Naive thymus-derived CD4-positive, alpha-beta T cell (primary cell): ENCODE measurements at places on chromosomes 16 and 17. TPM values are rescaled to one million over a fixed set of nuclear protein-coding genes. Genes with fewer than 3 reads are reported as not detected.
A peak's percentile ranks its signal among the peaks of the same experiment; 100 is the strongest.

GRCh38 chr17:61209106-61209439 lies 190.6 kb upstream of the TBX2 start:
- DNase-seq: no peak

GRCh38 chr17:43814714-43815113 lies 18.2 kb downstream of the MPP3 start:
- no peak for DNase-seq

- DNase-seq: no peak
These were observed 217.0 kb upstream of the DYNLRB2 start for GRCh38 chr16:80323808-80324195.

DNA sequence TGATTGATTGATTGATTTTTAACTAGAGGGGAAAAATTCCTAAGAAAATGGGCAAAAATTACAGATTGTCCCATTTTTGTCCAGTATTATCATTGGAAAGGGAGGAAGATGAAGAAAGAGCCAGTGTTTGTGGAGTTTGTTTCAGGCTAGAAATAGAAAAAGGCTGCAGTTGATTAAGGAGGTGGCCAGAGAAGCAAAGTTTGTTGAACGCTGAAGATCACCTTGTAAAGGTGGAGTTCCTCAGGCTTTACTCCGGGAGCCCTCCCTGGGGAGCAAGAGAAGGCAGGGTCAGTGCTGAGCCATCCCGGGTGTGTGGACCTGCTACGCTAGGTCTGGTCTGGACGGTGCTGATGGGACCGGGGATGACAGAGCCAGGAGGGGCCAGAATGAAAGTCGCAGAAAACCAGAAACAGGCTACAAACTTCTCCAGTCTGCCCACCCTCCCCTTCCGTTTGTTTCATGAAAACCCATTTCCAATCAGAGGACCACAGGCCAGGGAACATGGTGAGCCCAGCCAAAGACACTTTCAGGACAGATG lies 222.6 kb upstream of the FOXF1 start:
- no peak for DNase-seq

DNA sequence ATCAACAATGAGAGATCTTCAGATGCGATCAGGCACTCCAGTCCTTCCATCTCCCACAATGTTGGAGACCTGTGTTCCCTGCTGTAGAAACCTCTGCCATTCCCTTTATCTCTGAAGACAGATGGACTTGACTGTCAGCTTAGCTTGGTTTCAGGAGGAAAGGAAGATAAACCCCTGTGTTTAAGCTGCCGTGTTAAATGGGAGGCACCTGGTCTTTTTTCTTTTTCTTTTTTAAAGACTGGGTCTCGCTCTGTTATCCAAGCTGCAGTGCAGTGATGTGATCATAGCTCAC lies 63.1 kb downstream of the USP22 start:
- no peak for DNase-seq

The CD300LB gene
- total RNA-seq: 0.30 TPM

The RNF135 gene
- total RNA-seq: 9.3 and 9.9 TPM in 2 replicates

GRCh38 chr17:51455931-51456330 lies 195.6 kb downstream of the UTP18 start:
- no peak for DNase-seq

The FZD2 gene
- total RNA-seq: 0.19 TPM

DNA sequence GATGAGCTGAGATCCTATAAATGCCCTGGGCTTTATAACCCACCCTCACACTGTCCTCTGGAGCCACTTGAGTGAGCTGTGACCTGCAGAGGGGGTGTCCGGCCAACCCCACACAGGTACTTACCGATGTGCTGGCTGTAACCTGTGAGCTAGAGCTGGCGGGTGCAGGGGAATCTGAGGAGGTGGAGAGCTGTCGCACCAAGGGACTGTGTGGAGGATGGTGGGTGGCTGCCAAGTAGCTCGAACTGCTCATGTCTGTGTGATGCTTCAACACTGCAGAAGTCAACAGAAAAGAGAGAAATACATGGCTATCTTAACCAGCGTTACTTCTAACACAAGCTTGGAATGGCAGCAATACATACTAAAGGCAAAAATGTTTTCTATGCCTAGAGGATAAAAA lies 39.4 kb downstream of the STH start:
- no peak for DNase-seq

GRCh38 chr17:76188213-76189016 lies 47.4 kb upstream of the FOXJ1 start:
- DNase-seq: no peak

The WSCD1 gene
- total RNA-seq: 0.10 and 0.39 TPM in 2 replicates

- DNase-seq: peak; percentile 57
These were observed at the start of gene ITPRIPL2 for GRCh38 chr16:19113577-19114358. Gene ITPRIPL2 (plus strand): TSS chr16:19113964. CDS start chr16:19114462, 498 bp downstream.

DNA sequence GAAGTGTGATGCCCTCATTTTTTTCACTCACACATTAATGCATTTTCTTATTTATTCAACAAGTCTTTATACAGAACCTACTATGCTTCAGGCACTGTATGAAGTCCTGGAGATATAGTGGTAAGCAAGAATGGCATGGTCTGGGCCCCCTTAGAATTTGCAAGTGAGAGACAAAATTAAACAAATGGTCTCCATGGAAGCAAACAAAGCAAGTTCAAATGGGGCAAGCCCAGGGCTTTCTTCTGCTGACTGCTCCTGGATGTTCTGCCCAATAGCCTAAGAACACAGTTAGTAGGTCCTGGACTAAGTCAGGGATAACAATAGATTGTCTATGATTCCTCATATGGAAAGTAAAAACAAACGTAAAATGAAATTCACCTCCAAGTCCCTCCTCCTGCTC lies 31.3 kb upstream of the DDX52 start:
- no peak for DNase-seq

DNA sequence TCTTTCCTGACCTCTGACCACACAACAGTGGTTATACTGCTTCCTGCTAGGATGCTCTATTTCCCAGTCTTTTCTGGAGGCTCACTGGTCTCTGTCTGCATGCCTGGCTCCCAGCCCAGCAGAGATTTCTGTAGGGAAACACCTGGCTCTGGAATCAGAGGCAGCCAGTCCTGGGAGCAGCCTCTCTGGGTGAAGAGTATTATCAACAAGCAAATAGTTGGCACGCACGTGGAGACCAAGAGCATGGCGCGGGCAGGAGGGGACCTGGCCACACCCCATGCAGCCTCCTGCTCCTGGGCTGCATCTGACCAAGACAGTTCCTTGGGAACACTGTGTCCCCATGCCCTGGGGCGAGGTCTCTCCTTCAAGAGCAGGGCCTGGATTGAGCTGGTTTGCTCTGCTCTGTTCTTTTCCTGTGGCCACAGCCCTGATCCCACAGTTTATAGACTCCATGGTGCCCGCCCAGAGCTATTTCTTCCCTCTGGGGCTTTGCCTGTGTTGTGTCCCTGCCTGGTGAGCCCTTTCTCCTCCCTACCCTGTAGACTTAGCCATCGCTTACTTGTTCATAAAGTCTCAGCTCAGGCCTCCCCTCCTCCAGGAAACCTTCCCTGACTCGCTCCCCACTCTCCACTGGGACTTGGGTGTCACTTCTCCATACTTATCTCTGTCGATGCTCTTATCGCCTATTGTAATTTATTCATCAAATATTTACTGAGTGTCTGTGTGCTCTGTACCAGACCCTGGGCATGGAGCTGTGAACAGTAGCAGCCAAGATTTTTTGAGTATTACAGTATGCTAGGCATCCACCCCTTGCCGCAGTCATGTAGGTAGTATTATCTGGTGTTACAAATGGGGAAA lies 60.6 kb downstream of the SCNN1B start:
- no peak for DNase-seq
